ENCODE measurements at places on chromosomes 1 and 21.
A peak's percentile ranks its signal among the peaks of the same experiment; 100 is the strongest.

- peak; percentile 20 for DNase-seq
Measured at GRCh38 chr21:38244885-38245869, 11.6 kb upstream of the KCNJ15 start.

GRCh38 chr21:33816174-33816573 is 99.4 kb downstream of the ATP5PO start:
- no peak for DNase-seq

DNA sequence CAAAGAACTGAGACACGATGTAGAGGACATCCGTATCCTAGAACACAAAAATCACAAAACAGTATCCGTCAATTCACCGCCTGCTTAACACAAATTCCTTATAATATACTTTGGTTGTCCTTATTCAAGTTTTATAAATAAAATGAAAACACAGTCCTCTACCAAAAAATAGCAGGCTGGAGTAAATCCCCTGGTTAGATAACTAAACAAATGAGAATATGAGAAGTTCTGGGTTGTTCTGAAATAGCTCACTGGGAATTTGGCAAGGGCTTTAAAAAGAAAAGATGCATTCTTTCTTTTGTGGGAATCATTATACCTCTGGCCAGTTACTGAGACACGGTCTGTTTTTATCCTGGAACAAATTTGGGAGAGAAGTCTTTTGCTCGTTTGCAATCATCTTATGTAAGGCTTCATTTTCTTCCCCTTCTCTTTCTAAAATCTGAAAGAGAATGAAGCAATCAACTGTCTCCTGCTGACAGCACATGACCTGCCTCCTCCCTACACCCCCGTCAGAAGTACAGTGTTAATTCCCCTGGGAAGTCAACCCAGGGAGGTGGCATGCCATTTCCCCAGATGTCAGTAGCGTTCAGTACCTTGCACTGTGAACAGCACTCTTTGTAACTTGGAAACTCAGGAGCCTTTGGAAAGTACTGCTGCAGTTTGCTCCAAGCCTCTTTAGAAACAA is 37.1 kb upstream of the RAP1GAP start:
- DNase-seq: no peak

- no peak for DNase-seq
Measured at GRCh38 chr1:162381941-162382750, 618 bp downstream of the C1orf226 start.

- DNase-seq: no peak
Measured at GRCh38 chr1:11806307-11806936, 431 bp downstream of the CLCN6 start.

GRCh38 chr1:210144736-210145135 is 87.9 kb upstream of the SERTAD4 start:
- no peak for DNase-seq

DNA sequence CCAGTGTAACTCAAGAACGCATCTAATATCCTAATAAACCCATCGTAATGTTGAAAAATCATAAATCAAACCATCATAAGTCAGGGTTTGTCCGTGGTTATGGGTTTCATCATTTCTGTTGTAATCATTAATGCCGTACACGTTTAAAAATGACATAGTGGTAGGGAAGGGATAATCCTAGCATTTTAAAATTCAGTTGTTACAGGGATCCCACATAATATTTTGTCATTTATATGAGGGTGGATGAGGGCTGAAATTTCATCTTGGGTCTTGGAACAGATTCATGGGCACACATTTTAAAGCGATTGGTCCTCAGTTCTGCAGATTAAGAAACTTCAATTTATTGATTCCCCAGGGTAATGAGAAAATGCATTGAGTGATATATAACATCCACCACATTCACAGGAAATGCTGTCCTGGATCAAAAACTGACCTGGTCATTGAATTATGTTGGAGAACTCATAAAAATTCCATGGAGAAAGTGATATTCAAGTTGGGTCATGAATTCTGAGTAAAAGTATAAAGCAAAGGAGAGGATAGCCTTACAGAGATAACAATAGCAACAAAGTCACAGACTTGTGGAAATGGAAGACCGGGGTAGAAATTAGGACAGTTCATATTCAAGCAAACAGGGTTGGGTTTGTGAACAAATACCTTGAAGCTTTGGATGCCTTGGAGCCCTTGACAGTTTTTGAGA is 1527.3 kb upstream of the TPTE start:
- no peak for DNase-seq

GRCh38 chr21:43278766-43279577 is 110.2 kb downstream of the CRYAA start:
- no peak for DNase-seq

GRCh38 chr1:42758641-42759040 is 8.2 kb downstream of the P3H1 start:
- DNase-seq: no peak

GRCh38 chr21:41819856-41820281 is 53.0 kb upstream of the RIPK4 start:
- no peak for DNase-seq

DNA sequence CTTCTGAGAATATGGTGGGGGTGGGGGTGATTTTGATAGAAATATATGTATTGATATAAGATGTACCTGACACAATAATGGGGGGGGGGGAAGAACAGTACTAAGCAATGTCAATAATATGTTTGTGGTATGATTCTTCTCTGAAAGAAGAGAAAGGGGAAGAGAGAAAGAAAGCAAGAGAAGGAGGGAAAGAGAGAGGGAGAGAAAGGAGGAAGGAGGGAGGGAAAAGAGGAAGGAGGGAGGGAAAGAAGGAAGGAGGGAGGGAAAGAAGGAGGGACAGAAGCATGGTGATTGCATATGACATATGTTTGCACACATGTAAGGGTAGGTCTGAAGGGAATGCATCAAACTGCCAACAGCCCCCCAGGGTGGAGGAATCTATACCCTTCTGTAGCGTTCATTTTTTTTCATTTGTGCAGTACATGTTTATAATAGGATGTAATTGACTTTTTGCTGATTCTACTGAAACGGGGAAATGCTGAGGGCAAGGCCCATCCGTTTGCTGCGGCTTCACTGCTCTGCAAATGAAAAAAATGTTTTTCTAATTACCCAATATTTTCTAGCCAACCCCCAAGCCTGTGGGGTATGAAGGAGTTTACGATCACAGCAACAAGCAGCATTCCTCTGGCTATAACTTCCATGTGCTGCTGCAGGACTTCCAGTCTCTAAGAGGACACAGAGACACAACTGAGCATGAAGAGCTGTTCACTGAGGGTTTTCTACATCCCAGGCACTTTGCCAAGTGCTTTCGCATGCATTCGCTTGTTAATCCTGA is 119.3 kb upstream of the ZC3H12A start:
- DNase-seq: no peak

GRCh38 chr1:9826087-9826486 is 2.3 kb upstream of the CLSTN1 start:
- no peak for DNase-seq

- DNase-seq: no peak
Measured at GRCh38 chr1:9888886-9889285, 21.2 kb downstream of the CTNNBIP1 start.

DNA sequence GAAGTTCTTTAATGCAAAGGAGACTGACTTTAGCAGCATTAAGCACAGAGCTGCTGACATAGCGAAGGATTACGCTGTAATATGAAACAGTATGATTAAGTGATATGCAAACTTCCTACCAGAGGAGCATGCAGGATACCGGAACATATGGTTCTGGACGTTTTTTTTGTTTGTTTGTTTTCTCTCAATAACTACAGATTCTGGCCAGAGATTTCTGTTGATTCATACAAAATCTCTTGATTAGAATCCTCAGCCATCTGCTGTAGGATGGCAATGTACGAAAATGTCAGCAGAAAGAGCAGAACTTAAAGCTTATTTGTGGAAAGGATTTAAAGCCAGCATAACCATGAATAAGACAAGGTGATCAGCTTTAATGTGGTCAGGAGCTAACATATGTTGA is 970.7 kb downstream of the KCNT2 start:
- no peak for DNase-seq

- peak; percentile 40 for DNase-seq
Measured at GRCh38 chr1:205913451-205914154, 29.7 kb downstream of the SLC26A9 start.

DNA sequence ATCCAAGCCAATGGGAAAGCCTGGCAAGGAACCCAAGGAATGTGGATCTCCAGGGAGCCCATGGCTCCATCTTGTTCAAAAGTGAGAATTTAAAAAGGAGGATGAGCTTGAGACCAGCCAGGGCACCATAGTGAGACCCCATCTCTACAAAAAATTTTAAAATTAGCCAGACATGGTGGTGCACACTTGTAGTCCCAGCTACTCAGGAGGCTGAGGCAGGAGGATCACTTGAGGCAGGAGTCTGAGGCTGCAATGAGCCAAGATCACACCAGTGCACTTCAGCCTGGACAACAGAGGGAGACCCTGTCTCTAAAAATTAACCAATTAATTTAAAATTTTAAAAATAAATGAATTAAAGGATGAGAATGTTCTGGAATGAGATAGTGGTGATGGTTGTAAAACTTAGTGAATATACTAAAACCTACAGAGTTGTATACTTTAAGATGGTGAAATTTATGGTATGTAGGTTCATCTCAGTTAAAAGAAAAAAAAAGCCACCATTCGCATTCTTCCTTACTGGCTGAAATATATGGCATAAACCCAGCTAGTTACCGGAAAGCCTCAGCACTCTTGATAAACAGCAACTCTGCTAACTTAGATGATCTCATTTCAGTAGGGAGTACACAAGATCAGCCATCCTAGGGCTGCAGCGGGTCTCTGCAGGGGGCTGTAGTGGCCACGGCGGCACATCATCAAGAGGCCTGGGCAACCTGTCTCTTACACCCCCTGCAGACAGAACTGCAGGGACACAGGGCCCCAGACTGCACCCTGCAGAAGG is 48.3 kb upstream of the H6PD start:
- no peak for DNase-seq

DNA sequence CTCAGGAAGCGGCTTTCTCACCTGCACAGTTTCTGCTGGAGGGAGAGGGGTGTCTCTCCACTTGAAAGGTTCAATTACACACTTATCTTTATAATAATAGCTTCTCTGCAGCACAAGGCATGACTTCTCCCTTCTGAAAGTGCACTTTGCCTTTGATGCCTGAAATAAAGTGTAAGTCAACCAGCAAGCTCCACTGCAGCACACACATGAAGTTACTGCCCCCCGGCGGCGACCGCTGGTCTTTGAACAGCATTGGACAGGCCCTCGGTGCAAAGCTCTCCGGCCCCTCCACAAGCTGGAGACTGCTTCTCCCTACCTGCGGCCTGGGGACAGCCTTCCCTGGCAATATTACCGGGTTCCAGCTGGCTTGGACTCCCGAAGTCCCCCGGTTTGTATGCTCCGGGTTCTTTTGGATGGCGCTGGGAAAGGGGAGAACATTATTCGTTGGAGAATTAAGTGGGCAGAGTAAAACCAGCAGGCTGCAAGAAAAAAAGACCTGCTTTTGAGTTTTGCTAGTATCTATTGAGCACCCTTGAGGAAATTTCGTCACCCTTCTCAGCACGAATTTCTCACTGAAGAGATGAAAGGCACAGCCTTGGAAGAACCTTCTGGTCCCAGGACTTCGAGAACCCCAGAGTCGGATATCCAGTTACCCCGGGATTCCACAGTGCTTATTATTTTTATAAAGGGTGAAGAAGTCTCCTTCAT is 11.8 kb downstream of the RCAN1 start:
- peak; percentile 50 for DNase-seq

GRCh38 chr1:3355894-3356826 is 98.3 kb upstream of the ARHGEF16 start:
- DNase-seq: no peak

DNA sequence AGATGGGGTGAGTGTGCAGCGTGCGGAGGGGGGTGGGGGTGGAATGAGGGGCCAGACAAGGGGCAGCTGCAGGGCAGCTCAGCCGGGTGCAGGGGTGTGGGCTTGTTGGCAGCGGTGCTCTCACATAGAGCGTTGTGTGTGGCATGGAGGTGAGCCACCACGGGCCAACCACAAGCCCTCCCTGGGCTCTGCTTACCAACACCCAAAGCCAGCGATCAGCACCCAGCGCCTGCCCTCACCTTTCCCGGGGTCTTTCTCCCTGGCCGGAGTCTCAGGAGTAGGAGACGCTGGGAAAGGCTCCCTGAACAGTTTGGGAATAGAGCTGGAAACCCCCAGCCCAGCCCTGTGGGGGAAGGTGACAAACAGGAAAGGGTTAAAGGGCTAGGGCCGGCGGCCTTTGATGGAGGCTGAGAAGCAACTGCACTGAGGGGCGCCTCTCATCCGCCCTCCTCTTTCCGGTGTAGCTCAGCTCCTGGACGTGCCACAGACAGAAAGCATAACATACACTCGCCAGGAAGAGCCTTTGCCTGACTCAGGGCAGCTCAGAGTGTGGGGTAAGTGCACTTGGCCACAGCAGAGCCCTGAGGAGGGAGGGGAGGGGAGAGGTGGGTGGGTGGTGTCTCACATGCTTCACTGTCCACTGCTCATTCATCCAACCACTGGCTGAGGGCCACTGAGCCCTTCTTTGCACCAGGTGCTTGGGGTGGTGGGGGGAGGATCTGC is 577 bp downstream of the IKBKE start:
- peak; percentile 82 for DNase-seq

DNA sequence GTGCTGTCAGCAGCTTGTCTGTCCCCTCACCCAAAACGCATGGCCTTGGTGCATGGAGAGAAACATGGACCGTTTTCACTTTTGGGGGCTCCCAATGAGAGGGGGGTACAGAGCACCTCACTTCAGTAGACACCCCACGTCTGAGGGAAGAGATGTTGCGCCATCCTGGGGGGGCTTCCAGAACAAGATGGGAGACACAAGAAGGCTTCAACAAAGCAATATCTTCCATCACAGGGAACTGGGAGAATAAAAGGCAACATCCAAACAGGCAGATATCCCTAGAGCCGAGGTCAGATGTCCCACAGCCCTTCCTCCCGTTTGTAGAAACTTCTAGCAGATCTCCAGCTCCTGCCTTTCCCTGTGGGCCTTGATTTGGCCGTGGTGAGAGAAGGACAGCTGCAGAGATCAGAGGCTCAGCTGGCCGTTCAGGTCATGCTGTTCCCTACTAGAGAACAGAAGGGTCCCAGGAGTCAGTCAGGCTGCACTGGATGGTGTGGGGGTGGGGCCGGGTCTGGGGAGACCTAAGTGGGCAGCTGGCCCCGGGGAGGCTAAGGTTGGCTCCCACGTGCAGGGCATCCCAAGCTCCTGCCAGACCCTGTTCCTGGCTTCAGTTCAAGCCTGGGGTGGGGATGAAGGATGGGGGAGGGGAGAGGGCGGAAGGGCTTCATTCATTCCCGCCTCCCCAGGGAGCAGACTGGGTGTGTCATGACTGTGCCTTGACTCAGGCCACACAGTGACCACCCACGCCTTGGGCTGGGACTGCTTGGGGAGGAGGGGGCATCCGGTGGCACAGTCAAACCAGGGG is 4.4 kb downstream of the PLOD1 start:
- DNase-seq: no peak

All from Caki2 (cell line).